ENCODE measurements at places on chromosomes 7 and 10. TPM values are rescaled to one million over a fixed set of nuclear protein-coding genes. Genes with fewer than 3 reads are reported as not detected.

DNA sequence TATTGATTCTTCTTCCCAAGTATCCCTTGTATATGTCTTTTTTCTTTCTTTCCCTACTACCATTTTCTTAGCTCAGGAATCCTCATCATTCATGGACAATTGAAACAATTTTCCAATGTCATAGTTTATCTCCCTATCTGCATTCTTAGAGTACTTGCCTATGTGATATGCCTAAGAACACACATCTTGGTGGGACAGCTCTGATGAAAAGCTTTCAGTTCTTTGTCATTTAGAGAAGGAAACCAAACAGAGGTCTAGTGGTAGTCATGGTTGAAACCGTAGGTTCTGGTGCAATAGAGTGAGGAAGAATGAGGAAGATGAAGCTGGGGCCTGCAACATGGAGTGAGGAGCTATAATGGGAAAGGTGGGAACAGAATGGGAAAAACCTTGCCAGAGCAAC is 28.2 kb downstream of the TDRD1 start:
- H3K36me3 ChIP-seq: no peaks in the 10 kb centered on the region
- H3K27me3 ChIP-seq: peaks cover 22% of the 10 kb centered on the region
- no peak overlapping the region for H3K4me3 ChIP-seq
- no peak for DNase-seq
- H3K27ac ChIP-seq: no peak overlapping the region

DNA sequence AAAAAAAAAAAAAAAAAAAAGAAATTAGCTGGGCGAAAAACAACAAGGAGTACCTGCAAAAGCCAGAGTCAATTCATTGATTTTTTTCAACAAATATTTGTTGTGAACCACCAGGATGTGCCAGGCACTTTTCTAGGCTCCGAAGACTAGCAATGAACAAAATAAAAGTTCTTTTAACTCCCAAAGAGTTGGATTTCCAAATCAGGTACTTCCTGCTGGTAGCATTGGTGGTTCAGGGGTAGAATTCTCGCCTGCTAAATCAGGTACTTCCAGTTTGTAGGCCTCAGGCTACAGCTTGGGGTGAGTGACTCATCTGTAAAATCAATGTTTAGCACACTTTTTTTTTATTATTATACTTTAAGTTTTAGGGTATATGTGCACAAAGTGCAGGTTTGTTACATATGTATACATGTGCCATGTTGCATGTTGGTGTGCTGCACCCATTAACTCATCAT is 10.9 kb downstream of the PPA1 start:
- DNase-seq: peak; percentile 16
- no peak overlapping the region for H3K4me3 ChIP-seq
- H3K27me3 ChIP-seq: no peaks in the 10 kb centered on the region
- peaks cover 27% of the 10 kb centered on the region for H3K4me1 ChIP-seq

GRCh38 chr7:134593530-134594392 is 44.9 kb downstream of the AKR1B15 start:
- peak; percentile 96 for DNase-seq
- peak overlapping the region; percentile 99 for H3K27ac ChIP-seq
- no peak overlapping the region for H3K4me3 ChIP-seq
- H3K36me3 ChIP-seq: peaks cover 19% of the 10 kb centered on the region

DNA sequence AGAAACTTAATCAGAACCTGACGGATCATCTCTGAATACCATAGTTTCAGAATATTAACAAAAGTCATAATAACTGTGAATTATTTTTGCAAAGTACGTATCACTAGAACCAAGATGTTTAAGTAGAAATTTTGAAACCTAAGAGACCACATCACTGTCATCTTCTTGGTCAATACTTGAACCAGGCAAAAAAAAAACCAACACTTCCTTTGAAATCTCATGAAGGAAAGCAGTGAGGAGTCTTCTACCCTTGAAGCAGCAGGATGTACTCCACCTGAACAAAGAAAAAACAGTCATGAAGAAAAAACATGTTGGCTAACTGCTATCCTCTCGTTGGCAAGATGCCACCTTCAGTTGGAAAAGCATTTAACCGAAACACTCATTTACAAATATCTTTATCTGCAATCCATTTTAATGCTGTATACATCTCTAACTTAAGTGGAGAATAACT is 82.4 kb downstream of the SRPK2 start:
- 0 out of 2 replicates have a peak, but pooled peaks cover 4% of the 10 kb centered on the region for H3K36me3 ChIP-seq
- H3K4me1 ChIP-seq: peaks cover 39% of the 10 kb centered on the region
- no peak overlapping the region for H3K27ac ChIP-seq
- no peaks in the 10 kb centered on the region for H3K27me3 ChIP-seq

- no peaks in the 10 kb centered on the region for H3K27me3 ChIP-seq
- DNase-seq: no peak
- H3K4me1 ChIP-seq: no peaks in the 10 kb centered on the region
- no peak overlapping the region for H3K4me3 ChIP-seq
These were observed 640.4 kb downstream of the TYW1 start for GRCh38 chr7:67637023-67637358.

DNA sequence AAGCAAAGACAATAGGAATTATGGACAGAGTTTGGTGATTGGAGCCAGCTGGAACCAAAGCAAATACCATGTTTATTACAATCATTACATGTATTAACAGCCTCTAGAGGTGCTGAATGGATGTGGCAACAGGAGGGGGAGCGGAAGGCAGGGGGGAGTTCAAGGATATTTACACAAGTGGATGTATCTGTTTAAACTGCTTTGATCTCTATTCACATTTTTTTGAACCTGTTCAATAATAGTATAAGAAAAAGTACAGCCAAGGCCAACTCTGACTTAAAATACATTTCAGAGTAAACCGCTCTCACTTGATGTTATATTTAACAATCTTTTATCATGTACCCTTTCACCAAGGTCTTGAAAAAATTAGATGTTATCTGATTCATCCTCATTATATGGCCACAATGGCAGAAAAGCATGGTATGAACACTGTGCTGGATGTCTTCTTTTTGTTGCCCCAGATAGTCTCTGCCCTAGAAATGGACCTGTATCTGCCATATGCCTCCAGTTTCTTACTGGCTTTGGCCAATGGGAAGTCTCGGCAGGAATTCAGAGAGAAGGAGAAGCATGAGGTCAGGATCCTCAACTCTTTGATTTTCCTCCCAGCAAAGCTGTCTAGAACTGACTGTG is 88.2 kb upstream of the FAM133B start:
- peaks cover 2% of the 10 kb centered on the region for H3K27me3 ChIP-seq
- DNase-seq: no peak
- peaks cover 39% of the 10 kb centered on the region for H3K36me3 ChIP-seq
- no peak overlapping the region for H3K4me3 ChIP-seq

GRCh38 chr10:126262233-126262838 is 125.9 kb downstream of the ADAM12 start:
- H3K27me3 ChIP-seq: peaks cover 1% of the 10 kb centered on the region
- no peak overlapping the region for H3K4me3 ChIP-seq
- DNase-seq: no peak

GRCh38 chr10:44946205-44946604 is 13.4 kb upstream of the RASSF4 start:
- peaks cover 8% of the 10 kb centered on the region for H3K4me1 ChIP-seq
- peak overlapping the region; percentile 70 for H3K4me3 ChIP-seq
- peak; percentile 15 for DNase-seq
- peaks cover 5% of the 10 kb centered on the region for H3K27me3 ChIP-seq

GRCh38 chr10:87654212-87654611 is 5.5 kb upstream of the PAPSS2 start:
- H3K36me3 ChIP-seq: no peaks in the 10 kb centered on the region
- no peaks in the 10 kb centered on the region for H3K27me3 ChIP-seq
- no peak overlapping the region for H3K4me3 ChIP-seq
- no peak for DNase-seq
- H3K4me1 ChIP-seq: peaks cover 37% of the 10 kb centered on the region
- no peak overlapping the region for H3K27ac ChIP-seq

- no peak for DNase-seq
- H3K4me1 ChIP-seq: no peaks in the 10 kb centered on the region
- no peaks in the 10 kb centered on the region for H3K27me3 ChIP-seq
- H3K4me3 ChIP-seq: no peak overlapping the region
- no peaks in the 10 kb centered on the region for H3K36me3 ChIP-seq
These were observed 174.6 kb upstream of the KLF6 start for GRCh38 chr10:3959370-3960325.

DNA sequence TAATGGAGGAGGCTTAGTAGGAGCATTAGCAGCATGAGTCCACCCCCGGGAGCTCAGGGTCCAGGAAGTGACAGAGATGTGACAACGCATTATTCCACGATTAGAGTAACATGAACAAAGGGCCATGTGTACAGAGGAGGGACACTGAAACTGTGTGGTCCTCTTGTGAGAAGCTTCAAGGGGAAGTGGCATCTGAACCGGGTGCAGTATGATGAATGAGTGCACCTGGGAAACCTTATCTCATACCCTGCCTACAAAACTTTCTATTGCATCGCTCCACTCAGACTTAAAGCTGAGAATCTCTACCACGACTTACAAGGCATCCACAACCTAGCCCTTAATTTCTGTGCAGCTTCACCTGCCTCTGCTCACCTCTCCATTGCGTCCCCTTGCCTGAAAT is 115.3 kb upstream of the AMPH start:
- H3K27ac ChIP-seq: no peak overlapping the region
- peaks cover 7% of the 10 kb centered on the region for H3K36me3 ChIP-seq
- no peak for DNase-seq
- no peaks in the 10 kb centered on the region for H3K27me3 ChIP-seq
- no peak overlapping the region for H3K4me3 ChIP-seq

- H3K27ac ChIP-seq: no peak overlapping the region
- H3K27me3 ChIP-seq: peaks cover 46% of the 10 kb centered on the region
- H3K4me3 ChIP-seq: no peak overlapping the region
- no peaks in the 10 kb centered on the region for H3K36me3 ChIP-seq
- H3K4me1 ChIP-seq: peaks cover 6% of the 10 kb centered on the region
- DNase-seq: peak; percentile 48
These were observed 52.7 kb upstream of the BTRC start for GRCh38 chr10:101301111-101301731.

GRCh38 chr10:17144757-17145156 is 15.1 kb upstream of the CUBN start:
- no peaks in the 10 kb centered on the region for H3K27me3 ChIP-seq
- peaks cover 53% of the 10 kb centered on the region for H3K4me1 ChIP-seq
- DNase-seq: peak; percentile 5
- H3K36me3 ChIP-seq: peaks cover 15% of the 10 kb centered on the region
- peak overlapping the region; percentile 29 for H3K27ac ChIP-seq

DNA sequence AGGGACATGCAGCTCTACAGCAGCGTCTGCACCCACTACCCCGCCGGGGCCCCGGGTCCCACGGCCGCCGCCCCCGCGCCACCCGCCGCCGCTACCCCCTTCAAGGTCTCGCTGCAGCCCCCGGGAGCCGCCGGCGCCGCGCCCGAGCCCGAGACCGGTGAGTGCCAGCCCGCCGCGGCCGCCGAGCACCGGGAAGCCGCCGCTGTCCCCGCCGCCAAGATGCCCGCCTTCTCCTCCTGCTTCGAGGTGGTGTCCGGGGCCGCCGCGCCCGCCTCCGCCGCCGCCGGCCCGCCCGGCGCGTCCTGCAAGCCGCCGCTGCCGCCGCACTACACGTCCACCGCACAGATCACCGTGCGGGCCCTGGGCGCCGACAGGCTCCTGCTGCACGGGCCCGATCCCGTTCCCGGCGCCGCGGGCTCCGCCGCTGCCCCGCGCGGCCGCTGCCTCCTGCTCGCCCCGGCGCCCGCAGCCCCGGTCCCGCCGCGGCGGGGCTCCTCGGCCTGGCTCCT is 631 bp downstream of the OTUD1 start:
- peaks cover 29% of the 10 kb centered on the region for H3K4me1 ChIP-seq
- no peak overlapping the region for H3K27ac ChIP-seq
- H3K4me3 ChIP-seq: no peak overlapping the region
- H3K27me3 ChIP-seq: peaks cover 5% of the 10 kb centered on the region

DNA sequence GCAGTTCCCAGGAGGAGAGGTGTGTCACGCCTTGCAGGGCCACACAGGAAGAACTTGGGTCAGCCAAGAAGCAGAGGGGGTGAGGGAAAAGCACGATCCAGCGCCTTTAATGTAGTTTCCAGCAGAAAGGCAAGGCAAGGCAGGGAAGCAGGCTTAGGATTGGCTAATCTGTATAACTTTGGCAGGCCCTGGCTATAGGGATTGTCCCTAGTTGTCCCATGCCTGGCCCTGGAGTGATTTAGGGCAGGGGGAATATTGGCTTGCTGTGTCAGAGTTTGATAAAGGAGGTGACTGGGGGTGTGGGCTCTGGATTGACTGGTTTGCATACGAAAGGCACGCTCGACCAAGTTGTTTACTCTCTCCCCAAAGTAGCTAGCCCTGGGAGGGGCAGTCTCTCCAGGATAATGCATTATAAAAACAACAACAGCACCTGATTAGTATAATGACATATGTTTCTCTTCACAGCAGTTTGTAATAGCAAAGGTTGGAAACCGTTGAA is 44.5 kb downstream of the RBM28 start:
- H3K27ac ChIP-seq: no peak overlapping the region
- DNase-seq: no peak
- no peak overlapping the region for H3K4me3 ChIP-seq
- H3K4me1 ChIP-seq: no peaks in the 10 kb centered on the region
- H3K27me3 ChIP-seq: peaks cover 2% of the 10 kb centered on the region
- no peaks in the 10 kb centered on the region for H3K36me3 ChIP-seq

GRCh38 chr7:49333180-49333881 is 409.0 kb downstream of the CDC14C start:
- no peaks in the 10 kb centered on the region for H3K27me3 ChIP-seq
- H3K36me3 ChIP-seq: no peaks in the 10 kb centered on the region
- H3K4me3 ChIP-seq: no peak overlapping the region

GRCh38 chr7:8229927-8230326 is 32.0 kb downstream of the ICA1 start:
- peaks cover 7% of the 10 kb centered on the region for H3K4me1 ChIP-seq
- no peaks in the 10 kb centered on the region for H3K36me3 ChIP-seq
- no peak overlapping the region for H3K4me3 ChIP-seq
- DNase-seq: no peak
- no peak overlapping the region for H3K27ac ChIP-seq
- peaks cover 5% of the 10 kb centered on the region for H3K27me3 ChIP-seq

DNA sequence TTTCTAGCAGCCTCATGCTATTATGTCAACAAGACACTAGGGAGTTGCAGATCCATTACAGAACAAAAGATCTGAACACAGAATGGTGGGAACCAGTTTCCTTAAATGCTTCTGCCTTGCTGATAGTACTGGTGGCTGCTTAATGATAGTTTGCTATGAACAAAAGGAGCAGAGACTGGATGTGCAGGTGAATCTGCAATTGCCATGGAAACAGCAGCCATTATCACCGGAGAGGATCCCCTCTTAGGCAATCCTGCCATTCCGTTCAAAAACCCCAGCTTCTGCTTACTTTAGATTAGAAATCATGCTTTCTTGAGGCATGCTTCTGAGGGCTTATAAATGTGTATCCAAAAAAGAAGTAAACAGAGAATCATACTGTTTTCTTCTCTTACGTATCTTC is 80.0 kb upstream of the PRKAR2B start:
- H3K4me1 ChIP-seq: peaks cover 7% of the 10 kb centered on the region
- no peaks in the 10 kb centered on the region for H3K36me3 ChIP-seq
- H3K27me3 ChIP-seq: peaks cover 9% of the 10 kb centered on the region
- DNase-seq: no peak

GRCh38 chr10:12051241-12051640 is 8.6 kb upstream of the UPF2 start:
- peaks cover 5% of the 10 kb centered on the region for H3K4me1 ChIP-seq
- DNase-seq: no peak
- H3K36me3 ChIP-seq: no peaks in the 10 kb centered on the region
- peaks cover 7% of the 10 kb centered on the region for H3K27me3 ChIP-seq
- no peak overlapping the region for H3K4me3 ChIP-seq

Gene MOGAT3
- total RNA-seq: not detected

Gene PRSS37
- not detected for total RNA-seq

Gene KDM7A
- total RNA-seq: 1.1 TPM

Gene SAMD8
- 27.8 TPM for total RNA-seq

Gene ZNF365
- total RNA-seq: 10.5 TPM

Gene PRKG1
- total RNA-seq: 10.6 TPM

Gene NRCAM
- 0.38 TPM for total RNA-seq

Data from HFFc6 (cell line).